ENCODE measurements at places on chromosomes 1 and 21. TPM values are rescaled to one million over a fixed set of nuclear protein-coding genes. Genes with fewer than 3 reads are reported as not detected.

- DNase-seq: peak; percentile 89
Measured at GRCh38 chr1:2231532-2232254, 3.6 kb downstream of the SKI start.

GRCh38 chr1:160282807-160283206, 2.1 kb downstream of the PEX19 start:
- no peak for DNase-seq

TMPRSS15 gene
- not detected for total RNA-seq

GRCh38 chr1:219076326-219076937, 97.2 kb upstream of the LYPLAL1 start:
- DNase-seq: no peak

- no peak for DNase-seq
Measured at GRCh38 chr1:66758241-66758755, 6.0 kb downstream of the DYNLT5 start.

DNA sequence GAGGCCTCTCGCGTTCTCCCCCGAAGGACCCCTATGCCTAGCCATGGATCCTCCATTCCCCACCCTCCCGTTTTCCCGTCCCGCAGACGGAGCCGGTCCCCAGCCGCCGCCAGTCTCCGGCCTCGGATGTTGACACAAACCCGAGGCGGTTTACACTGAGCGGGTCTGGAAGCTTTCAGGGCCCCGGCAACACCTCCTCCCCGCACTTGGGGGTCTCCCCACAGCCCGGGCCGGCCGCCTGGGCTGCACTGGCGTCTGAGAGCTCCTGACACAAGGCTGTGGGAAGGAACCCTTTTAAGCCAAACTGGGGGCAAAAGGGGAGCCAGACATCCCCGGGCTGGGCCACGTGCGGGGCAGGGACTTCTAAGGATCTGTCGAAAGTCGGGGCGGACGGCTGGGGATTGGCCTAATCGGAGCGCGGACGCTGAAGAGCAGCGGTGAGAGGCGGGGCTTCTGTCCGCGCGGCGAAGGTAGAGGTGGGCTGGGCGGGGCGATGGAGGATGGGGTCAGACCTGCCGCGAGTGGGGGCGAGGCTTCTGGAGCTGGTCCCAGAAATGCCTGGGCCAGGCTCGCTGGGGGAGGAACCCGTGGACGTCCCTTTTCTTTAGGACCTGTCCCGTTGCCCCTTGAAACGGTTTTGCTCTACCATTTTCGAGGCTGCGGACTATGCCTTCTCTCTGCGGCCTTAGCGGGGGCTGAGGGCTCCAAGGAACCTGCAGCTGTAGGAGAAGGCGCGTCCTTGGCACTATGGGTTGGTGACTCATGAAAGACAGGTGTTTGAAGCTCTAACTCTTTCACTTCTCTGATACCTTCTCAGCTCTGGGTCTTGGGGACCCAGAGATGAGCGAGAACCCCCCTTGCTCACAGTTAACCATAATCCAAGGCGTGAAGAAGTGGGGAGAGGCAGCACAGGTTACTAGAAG, 1.2 kb upstream of the HPCAL4 start:
- no peak for DNase-seq

CD247 gene
- 73.5 TPM for total RNA-seq

S100A8 gene
- not detected for total RNA-seq

GRCh38 chr1:6343506-6344405, 49.8 kb downstream of the ACOT7 start:
- peak; percentile 76 for DNase-seq

- no peak for DNase-seq
Measured at GRCh38 chr1:59291561-59291960, 5.3 kb upstream of the FGGY start.

ZMYND12 gene
- 0.74 TPM for total RNA-seq

SPRR3 gene
- total RNA-seq: not detected

DNA sequence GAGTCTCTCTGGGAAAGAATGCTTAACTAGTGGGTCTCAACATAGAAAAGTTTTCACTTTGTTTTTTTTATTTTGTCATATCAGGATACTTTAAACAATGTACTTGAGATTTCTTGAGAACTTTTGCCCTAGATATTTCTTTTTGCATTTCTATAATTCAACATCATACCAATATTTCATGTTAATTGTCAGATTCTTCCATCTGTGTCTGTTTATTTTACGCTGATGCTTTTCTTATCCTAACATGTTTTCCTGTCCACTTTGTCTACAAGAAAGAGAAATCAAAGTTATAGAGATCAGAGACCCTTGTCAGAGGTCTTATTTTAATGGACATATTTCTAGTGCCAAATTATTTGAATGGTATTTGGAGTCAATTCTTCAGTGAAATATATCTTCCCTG, 95.5 kb upstream of the B3GALT2 start:
- no peak for DNase-seq

- no peak for DNase-seq
Measured at GRCh38 chr21:41665766-41666595, 100.9 kb downstream of the RIPK4 start.

FAM151A gene
- total RNA-seq: not detected

DNA sequence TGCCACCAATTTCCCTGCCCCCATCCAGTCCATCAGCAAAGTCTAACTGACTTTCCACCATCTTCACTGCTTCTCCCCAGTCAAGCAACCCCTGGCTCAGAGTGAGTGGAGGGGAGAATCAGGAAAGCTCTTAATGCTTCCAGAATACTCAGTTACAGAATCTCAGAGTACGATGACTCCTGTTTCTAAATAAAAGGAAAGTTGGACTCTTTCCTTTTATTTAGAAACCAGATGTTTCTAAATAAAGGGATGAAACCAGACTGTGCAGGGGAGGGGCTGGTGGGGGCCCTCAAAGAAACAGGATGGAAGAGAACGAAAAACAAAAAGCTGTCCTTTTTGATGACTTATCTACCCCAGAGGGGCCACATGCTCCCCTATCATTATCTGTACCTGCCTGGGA, 85.2 kb upstream of the PPM1J start:
- no peak for DNase-seq

Measured in activated naive CD4-positive, alpha-beta T cell treated with anti-CD3 and anti-CD28 coated beads for 36 hours (primary cell).